Activated naive CD8-positive, alpha-beta T cell treated with anti-CD3 and anti-CD28 coated beads, Interleukin-2, amount 50 U/mL, for 24 hours (primary cell): ENCODE measurements at places on chromosomes 16 and 17.

DNA sequence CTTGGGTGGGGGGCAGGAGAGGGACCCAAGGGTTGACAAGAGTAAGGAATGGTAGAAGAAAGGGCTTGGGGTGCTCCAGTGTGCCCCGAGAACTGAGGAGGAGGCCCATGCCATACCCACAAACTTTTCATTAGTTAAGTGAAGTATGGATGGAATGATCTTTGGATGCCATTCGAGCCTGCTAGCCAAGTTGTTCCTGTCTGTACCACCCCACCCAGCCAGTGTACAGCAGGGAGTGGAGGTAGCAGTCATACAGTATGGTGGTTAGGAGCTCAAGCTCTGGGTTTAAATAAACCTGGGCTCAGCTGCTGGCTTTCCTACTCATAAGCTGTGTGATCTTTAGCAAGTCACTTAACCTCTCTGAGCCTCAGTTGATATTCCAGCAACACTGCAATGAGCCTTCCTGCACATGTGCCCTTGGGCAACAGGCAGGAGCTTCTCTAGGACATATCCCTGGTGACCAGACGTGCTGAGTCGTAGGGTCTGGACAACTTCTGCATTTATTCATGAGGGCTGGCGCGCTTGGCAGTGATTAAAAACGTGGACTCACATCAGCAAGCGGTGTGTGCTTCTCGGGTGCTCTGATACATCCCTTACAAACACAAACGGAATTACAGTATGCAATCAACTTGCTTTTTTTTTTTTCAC, 22.9 kb downstream of the ITPRIPL2 start:
- no peak overlapping the region for H3K4me3 ChIP-seq
- H3K36me3 ChIP-seq = no peaks in the 10 kb centered on the region
- H3K27ac ChIP-seq = no peak overlapping the region
- DNase-seq = no peak

DNA sequence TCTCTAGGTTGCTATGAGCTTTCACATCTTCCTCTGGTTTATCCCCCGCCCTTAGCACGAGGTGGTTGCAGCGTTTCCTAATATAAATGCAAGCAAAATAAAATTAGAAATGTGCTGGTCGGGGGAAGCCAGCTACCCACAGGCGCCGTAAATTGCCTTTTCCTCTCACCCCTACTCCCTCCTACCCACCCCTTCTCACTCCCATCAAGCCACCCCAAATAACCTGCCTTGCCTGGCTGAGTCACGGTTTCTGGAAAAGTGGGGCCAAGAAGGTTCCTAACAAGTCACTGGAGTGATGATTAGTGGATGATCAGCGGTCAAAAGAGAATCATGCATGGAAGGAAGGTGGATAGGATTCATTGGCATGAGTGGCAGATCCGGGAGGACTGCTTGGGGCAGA, 120.9 kb upstream of the RBFOX1 start:
- H3K4me3 ChIP-seq = no peak overlapping the region
- DNase-seq = no peak
- H3K4me1 ChIP-seq = no peaks in the 10 kb centered on the region
- H3K27ac ChIP-seq = no peak overlapping the region
- no peaks in the 10 kb centered on the region for H3K27me3 ChIP-seq
- H3K36me3 ChIP-seq = no peaks in the 10 kb centered on the region

DNA sequence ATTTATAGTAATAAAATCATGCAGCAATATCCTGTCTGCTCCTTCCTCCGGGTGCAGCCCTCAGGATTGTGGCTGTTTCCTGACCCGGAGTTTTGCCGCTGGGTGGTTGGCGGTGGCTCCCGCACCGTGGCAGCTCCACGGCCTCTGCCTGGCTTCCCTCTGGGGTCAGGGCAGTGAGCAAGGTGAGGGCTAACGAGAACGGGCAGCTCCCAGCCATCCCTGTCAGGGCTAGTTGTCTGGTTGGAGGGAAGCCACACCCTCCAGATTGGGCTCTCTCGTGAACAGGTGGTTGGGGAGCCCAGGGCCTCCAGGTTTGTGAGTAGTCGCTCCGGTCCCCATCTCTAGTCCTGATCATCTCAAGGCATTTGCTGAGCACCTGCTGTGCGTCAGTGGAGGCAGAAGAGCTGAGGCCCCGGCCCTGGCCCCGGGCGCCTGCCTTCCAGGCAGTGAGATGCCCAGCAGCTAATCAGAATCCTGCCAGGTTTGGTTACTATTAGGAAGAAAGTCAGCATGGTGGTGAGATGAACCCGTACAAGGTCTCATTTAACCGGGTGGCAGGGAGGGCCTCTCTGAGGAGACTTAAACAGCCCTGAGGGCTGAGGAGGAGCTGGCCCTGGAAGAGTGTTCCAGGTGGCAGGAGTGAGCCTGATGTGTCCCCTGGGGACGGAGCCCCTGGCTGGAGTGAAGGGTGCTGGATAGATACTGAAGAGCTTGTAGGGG, 2.3 kb upstream of the NUDT16L1 start:
- DNase-seq = no peak
- H3K4me3 ChIP-seq = no peak overlapping the region
- H3K27me3 ChIP-seq = no peaks in the 10 kb centered on the region

DNA sequence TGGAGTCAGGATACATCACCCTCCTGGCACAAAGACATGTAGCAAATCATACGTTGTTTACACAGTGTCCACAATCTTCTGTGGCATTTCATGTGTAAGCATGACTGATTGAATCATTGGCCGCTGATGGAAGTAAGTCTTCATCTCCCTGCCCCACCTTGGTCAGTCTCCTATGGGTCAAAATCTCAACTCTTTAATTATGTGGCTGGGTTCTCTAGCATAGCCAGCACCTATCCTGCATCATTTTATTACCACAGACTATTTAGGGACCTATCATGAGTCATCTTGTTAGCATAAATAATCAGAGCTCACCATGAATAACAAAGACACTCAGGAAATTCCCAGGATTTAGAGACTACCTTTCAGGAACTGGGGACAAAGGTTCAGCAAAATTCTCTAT, 15.9 kb downstream of the TANC2 start:
- DNase-seq = no peak
- no peaks in the 10 kb centered on the region for H3K27me3 ChIP-seq
- H3K36me3 ChIP-seq = peaks cover 4% of the 10 kb centered on the region
- no peak overlapping the region for H3K27ac ChIP-seq
- no peak overlapping the region for H3K4me3 ChIP-seq

DNA sequence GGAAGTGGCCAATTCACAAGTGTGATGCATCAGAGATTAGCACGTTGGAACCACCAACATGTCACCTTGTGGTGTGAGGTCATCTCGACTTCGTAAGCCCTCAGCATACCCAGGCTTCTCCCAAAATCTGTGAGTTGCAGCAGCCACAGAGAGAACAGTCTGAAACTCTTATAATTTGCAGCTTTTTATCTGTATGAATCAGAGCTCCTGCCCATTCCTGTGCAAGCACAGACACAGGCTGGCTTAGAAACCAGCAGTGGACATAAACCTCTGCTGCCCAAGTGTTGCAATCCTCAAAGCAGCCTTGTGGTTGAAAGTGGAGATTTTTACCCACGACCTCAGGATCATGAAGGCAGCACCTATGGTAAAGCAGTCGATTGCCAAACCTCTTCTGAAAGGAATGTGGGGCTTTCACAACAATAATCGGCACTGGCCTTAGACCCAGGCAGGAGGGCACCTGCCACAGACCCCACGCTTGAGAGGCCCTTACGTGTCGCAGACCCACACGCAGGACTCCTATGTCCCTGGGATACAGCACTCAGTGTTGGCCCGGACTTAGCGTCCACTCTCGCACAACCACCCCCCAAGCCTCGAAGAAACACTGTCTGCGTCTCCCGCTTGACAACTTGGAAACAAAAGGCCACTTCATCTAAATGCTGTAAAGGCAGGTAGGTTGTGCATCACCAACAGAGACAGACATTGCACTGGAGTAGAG, 24.5 kb upstream of the OSGIN1 start:
- no peaks in the 10 kb centered on the region for H3K36me3 ChIP-seq
- no peaks in the 10 kb centered on the region for H3K27me3 ChIP-seq
- H3K4me1 ChIP-seq = no peaks in the 10 kb centered on the region
- no peak overlapping the region for H3K27ac ChIP-seq
- no peak overlapping the region for H3K4me3 ChIP-seq

DNA sequence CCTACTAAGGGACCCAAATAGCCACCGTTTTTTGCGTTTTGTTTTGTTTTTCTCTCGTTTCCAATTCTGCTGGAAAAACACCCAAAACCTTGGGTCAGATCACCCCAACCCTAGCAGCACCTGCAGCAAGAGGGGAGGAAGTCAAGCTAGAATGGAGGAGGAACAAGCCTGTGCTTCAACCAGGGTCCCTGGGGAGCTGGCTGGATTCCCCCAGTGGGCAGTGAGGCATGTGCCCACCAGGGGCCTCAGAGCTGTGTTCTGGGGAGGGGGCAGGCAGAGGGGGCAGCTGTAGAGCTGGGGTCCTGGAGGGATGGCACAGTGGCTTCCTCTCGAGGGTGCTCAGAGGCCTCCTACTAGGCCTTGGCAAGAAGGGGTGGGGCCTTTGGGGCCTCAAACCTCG, 6.5 kb downstream of the CD79B start:
- H3K36me3 ChIP-seq = peaks cover 2% of the 10 kb centered on the region
- H3K4me1 ChIP-seq = peaks cover 10% of the 10 kb centered on the region
- H3K27me3 ChIP-seq = no peaks in the 10 kb centered on the region
- no peak overlapping the region for H3K4me3 ChIP-seq

DNA sequence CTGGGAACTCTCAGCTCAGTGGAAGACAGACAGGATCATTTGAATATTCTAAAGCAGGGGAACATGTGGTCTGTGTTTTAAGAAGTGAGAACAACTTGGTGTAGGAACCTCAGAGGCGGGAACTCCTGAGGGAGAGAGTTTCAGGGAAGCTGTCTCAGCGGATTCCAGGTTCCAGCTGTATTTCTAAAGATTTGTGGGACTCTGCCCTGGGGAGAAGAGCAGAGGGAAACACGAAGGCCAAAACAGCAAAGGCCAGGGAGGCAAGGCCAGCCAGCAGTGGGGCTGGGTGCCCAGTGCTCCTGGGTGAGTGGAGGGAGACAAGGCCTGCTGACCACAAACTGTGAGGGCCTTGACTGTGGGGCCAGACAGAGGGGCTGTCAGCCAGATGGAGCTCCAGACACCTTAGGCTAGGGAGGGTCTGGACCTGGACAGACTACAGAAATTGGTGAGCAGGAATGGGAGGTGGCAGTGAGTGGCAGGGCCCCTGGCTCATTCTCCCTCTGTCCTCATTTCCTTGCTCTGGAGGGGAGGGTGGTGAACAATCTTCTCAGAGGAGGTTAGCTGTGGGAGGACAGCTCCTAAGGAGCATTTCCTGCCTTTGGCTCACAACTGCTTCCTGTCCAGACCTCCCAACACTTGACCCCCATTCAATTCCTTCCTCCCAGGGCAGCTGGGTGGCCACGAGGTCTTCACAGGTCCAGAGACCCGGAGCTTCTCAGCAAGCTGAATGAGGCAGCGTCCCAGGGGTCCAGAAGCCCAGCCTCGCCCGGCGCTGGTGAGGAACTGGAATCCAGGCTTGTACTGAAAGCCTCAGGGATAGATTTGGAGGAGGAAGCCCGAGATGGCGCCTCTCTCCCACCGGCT, 21.0 kb upstream of the FZD2 start:
- peaks cover 7% of the 10 kb centered on the region for H3K4me1 ChIP-seq
- H3K27ac ChIP-seq = no peak overlapping the region
- H3K4me3 ChIP-seq = no peak overlapping the region
- no peaks in the 10 kb centered on the region for H3K36me3 ChIP-seq
- peaks cover 2% of the 10 kb centered on the region for H3K27me3 ChIP-seq

DNA sequence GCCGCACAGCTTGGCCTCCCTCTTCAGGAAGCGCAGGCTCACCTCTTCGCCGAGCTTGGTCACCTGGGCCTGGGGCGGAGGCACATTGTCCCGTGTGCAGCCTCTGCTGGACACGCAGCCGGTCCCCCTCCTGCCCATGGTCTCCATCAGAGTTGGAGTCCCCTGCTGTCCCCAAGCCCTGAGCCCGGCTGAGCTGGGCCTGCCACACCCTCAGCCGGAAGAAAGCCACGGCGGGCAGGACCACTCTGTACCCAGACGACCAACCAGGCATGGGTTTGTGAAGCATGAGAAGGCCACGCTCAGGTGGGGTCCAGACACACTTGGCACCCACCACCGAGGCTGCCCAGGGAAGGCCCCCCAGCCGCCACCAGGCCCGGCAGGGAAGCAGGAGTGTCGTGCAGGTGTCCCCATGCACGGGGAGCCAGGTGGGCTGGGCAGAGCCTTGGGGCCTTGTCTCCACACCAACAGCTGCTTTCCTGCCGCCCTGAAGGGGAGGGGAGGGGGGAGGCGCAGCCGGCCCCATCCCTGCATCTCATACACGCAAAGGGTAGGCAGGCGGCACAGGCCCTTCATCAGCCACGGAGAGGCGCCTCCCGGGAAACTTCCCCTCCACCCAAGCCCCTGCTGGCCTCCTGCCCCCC, 5.2 kb downstream of the CCDC154 start:
- no peak overlapping the region for H3K4me3 ChIP-seq
- H3K36me3 ChIP-seq = no peaks in the 10 kb centered on the region
- no peaks in the 10 kb centered on the region for H3K4me1 ChIP-seq
- H3K27ac ChIP-seq = no peak overlapping the region

DNA sequence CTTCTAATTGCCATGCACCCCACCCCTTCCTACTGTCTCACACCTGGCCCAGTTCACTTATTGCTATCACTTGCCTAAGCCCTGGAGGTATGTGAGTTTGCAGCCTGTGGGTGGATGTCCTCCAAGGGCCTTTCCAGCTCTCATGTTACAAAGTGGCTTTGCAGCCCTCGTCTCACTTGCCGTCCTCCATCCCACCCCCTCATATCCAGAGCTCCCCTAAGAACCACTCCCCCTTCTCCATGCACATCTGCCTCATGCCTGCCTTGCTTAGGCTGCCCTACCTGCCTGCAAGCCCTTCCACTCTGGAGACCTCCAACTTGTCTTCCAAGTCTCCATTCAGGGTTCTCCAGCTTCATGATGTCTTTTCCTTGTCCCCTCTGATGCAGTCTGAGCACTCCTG, 119.4 kb upstream of the NLRP1 start:
- H3K4me3 ChIP-seq = no peak overlapping the region
- H3K4me1 ChIP-seq = no peaks in the 10 kb centered on the region
- no peak for DNase-seq
- no peak overlapping the region for H3K27ac ChIP-seq

DNA sequence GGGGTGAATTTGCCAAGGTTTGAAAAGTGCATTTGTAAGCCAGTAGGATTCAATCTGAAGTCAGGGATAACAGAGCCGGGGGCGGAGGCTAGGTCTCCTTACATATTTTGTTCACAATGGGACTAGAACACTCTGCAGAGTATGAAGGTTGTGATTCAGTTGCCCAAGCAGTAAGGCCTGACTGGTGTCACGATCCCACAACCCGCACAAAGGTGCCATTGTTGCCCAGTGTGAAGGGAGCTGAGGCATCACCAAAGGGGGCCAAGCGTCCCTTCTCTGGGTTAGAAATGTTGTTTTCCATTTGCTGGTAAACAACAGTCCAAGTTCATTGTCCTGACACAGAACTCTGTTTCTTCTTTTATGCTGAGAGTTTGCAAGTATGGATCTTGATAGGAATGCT, 471.8 kb downstream of the MAF start:
- H3K36me3 ChIP-seq = no peaks in the 10 kb centered on the region
- no peak for DNase-seq
- peaks cover 2% of the 10 kb centered on the region for H3K27me3 ChIP-seq
- no peaks in the 10 kb centered on the region for H3K4me1 ChIP-seq
- H3K4me3 ChIP-seq = no peak overlapping the region
- H3K27ac ChIP-seq = no peak overlapping the region

- H3K27ac ChIP-seq = peak overlapping the region; percentile 1
- no peak overlapping the region for H3K4me3 ChIP-seq
- DNase-seq = no peak
Observed at GRCh38 chr17:42126836-42127235, 4.2 kb downstream of the HSPB9 start.

- H3K36me3 ChIP-seq = no peaks in the 10 kb centered on the region
- DNase-seq = no peak
- H3K4me1 ChIP-seq = no peaks in the 10 kb centered on the region
- no peak overlapping the region for H3K4me3 ChIP-seq
Observed at GRCh38 chr16:26717826-26718225, 348.9 kb upstream of the C16orf82 start.
